NCI-H2171 treated with DMSO at 0.1 percent for 48 hours (cell line): ENCODE measurements at places on chromosomes 7 and 10.

DNA sequence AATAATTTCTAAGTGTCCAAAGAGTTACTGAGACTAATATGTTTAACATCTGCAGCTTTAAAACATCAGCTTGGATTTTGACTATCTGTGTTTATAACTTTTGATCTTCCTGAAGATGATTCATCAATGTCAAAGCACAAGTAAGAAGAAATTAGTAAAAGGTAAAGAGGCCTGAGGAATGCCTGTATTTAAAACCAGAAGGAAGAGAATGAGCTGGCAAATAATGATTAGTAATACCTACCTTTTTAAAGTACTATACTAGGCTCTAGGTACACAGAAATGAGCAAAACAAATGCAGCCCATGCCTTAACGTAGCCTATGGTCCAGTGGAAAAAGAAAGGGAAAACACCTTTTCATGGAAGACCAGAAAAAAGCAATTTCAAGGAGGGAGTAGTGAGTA, 158.0 kb downstream of the KCND2 start:
- no peak for DNase-seq

- no peak for DNase-seq
Observed at GRCh38 chr10:16439295-16439694, 2.5 kb downstream of the PTER start.

GRCh38 chr7:66258409-66258808, 53.3 kb downstream of the TPST1 start:
- no peak for DNase-seq

GRCh38 chr10:8663131-8663530, 608.6 kb downstream of the GATA3 start:
- no peak for DNase-seq

GRCh38 chr7:120052884-120053382, 220.0 kb upstream of the KCND2 start:
- DNase-seq = no peak

DNA sequence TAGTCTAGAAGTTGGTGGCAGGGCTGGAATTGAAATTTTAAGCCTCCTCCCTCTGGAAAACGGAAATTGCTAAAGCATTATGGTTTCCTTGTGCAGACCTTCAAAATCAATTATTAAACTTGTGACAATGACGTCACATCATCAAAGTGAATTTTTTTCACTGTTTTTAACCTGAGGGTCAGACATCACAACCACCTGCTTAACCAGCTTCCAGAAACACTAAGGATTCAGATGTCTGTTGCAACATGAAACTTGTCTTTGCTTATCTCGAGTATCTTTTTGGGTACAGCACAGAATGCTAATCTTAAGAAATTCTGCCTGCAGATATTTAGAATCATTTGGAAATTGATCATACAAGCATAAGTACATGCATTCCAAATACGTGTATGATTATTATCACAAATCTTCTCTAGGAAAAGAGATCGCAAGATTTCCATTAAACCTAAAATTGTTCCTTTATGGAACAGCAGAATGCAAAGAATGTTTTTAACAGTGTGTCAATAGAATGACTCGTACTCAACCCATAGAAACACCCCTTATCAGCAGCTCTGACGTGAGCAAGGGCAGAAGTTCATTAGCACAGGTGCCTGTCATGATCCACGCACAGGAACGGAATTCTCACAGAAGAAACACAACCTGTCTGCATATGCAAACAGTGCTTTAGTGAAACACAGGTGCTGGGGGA, 4.1 kb upstream of the GTPBP4 start:
- DNase-seq = no peak

DNA sequence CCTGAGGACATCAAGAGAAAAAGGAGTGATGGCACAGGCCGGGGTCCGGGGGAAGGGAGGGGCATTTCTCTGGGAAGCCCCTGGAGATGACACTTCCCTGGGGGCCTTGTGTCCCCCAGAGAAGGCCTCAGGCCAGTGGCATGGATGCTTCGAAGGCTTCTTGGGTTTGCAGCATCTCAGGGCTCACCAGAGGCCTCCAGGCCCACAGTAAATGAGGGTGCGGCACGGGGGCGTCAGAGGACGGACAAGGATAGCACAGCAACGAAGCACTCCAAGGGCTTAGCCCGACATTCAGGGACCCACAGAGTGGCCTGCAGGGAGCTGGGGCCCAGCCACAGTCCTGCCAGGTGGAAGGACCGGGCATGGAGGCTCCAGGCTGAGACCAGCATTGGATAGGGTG, 71.6 kb downstream of the ADARB2 start:
- no peak for DNase-seq

DNA sequence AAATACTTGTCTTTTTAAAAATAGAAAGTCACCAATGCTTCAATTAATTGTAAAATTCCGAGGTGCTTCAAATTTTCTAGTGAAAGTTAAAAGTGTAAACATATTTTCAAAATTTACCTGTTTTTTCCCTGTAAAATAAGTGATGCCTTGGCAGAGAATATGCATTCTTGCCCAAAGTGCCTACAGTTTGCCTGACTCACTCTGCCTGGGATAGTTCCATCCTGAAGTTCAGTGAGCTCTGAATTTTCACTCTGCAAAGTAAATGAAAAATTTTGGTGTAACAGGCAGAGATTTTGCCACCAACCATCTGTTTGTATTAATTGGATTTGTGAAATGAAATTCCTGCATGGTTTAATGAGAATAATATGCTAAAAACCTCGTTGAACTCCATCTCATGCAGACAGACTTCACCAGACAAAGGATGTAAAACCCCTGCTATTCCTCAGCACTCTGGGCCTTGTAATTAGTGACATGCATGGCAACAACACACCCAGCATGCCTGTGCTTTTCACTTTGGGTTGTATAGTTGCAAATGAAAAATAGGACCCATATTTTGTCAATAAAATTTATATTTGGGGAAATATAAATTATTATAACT, 117.4 kb upstream of the GNAI1 start:
- DNase-seq = no peak

GRCh38 chr10:78115135-78115853, 81.6 kb downstream of the RPS24 start:
- no peak for DNase-seq

DNA sequence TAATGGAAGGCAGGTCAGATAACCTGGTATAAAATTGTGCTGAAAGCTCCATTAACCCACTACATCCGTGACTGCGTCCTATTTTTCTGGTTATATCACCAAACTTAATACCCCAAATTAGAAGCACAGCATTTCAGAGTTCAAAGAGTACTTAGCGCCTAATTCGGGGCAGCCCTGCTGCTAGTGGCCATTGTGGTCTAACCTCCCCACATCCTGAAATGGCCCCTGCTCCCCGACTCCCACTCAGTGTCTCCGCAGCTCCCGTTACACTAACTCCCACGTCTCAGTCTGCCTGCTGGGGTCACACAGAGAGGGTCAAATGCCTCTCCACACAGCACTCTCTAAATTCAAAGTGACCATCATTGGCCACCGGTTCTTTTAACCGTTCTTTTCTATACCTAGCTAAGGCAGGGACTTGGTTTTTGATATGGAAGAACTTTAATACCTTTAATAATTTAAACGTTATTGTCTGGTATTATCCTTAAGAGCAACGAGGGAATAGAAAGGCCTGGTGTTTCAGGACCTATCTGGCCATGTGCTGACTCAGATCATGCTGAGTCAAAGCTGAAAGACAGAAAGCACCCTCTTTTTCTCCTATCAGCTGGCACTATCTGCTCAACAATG, 117.1 kb downstream of the KMT2E start:
- no peak for DNase-seq

DNA sequence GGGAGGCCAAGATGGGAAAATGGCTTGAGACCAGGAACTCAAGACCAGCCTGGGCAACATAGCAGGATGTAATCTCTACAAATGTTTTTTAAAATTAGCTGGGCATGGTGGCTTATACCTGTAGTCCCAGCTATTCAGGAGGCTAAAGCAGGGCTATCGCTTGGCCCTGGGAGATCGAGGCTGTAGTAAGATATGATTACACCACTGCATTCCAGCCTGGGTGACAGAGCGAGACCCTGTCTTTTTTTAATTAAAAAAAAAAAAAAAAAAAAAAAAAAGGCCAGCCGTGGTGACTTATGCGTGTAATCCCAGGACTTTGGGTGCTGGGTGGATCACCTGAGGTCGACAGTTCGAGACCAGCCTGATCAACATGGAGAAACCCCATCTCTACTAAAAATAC, 27.4 kb downstream of the MYOF start:
- DNase-seq = no peak

GRCh38 chr7:92769394-92769699, 67.0 kb downstream of the CDK6 start:
- DNase-seq = peak; percentile 48

GRCh38 chr10:115861864-115862263, 411.1 kb downstream of the GFRA1 start:
- DNase-seq = no peak

DNA sequence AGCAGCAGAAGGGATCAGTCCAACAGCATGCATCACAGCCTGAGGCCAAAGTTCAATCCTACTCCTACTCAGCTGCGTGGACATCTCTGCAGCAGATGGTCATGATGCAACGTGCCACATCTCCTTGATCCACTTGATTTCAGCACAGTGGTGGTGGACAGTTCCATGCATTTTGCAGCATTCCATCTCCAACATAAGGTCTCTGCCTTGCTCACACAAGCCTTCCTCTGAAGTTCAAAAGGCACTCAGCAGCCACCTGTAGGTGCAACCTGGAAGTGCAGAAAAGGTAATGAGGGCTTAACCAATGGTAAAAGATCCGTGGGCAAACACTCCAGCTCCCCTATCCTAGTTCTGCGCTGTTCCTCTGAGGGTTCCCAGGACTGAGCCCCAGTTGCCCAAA, 57.5 kb upstream of the CHCHD3 start:
- DNase-seq = no peak

DNA sequence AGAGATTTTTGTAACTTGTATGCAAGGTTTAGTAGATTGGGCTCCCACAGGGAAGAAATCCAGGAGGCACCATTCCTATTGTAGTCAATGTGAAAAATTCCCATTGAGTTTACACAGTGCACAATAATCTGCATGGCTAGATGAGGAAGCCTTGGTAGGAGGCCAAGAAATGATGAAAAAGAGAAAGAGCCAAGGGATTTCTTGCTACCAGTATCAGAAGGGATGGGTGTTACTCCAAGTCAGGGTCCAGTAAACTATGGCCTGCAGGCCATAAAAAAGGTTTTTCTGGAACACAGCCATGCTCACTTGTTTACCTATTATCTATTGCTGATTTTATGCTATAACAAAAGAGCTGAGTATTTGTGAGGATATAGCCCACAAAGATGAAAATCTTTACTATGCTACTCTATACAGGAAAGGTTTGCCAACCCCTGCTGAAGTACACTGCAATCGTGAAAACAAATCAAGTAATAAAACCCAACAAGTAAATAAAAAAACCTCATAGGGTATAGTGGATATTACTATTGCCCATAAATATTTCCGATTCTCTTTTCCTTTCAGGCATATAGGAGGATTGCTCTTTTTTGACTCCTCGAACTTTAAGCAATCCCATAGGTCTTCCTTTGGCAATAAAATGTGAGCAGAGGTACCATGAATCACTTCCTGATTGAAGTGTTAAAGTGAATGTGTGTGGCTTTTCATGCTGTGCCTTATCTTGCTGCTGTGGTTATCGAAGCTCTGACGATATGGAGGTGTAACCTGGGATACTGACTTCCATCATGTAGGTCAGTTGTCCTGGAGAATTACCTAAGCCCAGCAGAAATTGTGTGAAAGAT, 256.3 kb upstream of the MAGI2 start:
- DNase-seq = no peak

DNA sequence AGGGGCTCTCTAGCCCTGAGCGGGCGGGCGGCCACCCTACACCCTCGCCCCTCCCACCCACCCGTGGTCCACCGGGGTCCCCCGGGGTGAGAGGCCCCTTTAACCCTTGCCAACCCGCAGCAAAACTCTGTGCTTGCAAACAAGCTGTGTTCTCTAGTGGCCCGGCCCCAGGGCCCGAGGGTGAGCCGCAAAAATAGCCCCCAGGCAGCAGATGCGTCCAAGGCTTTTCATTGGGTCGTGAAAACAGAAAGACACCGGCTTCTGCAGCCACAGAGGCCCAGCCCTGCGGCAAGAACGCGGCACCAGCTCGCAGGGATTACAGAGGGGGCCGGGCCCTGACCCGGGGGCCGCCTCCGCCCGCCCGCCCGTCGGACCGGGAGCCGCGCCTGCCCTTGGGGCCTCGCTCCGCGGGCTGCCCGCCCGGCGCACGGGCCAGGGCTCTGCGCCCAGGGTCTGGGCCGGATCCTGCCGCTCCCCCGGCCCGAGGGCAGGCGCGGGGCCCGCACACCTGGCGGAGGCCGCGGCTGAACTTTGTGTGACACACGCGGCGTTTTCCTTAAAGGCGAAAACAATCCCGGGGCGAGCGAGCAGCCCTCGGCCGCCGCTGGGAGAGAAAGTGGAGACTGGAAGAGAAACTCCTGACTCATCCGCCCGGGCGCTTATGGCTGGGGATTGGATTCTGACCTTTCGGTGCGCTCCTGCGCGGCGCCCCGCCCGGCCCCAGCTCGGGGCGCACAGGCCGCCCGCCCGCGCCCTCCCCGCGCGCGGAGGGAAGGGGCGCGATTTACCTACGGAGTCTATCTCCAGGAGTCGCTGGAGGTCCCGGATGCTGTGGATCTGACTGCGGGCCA, 2.8 kb downstream of the PDGFA start:
- DNase-seq = no peak
